ENCODE measurements at places on chromosomes 1 and 21.

- DNase-seq = no peak
Observed at GRCh38 chr1:11298390-11299224, 25.6 kb downstream of the UBIAD1 start.

GRCh38 chr1:86375688-86376087 is 20.4 kb downstream of the ODF2L start:
- no peak for DNase-seq

DNA sequence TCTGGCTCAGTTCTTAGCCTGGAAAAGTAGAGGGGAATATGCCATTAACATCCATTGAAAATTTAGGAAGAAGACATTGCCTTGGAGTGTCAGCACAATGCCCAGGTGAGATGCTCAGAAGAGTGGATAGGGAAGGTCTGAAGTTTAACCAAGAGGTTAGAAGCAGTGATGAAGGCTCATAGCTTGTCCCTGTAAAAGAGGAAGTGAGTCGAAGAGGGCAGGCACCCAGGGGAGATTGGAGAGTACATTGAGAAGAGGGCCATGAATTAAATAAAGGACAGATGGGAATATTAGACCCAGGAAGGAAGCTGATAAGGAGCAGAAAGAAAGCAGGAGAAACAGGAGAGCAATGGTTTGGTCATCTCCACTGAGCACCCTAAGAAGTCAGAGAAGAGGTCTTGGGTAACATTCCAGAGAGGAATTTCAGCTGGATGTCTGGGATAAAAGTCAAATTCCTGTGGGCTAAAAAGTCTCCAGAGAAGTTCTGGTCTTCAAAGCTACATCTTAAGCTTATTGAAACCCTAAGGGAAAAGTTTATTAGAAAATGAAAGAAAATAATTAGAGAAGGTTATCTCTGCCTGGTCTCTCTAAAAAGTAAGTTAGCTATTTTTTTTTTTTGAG is 17.3 kb downstream of the C8B start:
- DNase-seq = no peak

- no peak for DNase-seq
Observed at GRCh38 chr1:91537281-91537986, 36.8 kb downstream of the CDC7 start.

GRCh38 chr1:109091078-109091838 is 694 bp downstream of the TMEM167B start:
- no peak for DNase-seq

DNA sequence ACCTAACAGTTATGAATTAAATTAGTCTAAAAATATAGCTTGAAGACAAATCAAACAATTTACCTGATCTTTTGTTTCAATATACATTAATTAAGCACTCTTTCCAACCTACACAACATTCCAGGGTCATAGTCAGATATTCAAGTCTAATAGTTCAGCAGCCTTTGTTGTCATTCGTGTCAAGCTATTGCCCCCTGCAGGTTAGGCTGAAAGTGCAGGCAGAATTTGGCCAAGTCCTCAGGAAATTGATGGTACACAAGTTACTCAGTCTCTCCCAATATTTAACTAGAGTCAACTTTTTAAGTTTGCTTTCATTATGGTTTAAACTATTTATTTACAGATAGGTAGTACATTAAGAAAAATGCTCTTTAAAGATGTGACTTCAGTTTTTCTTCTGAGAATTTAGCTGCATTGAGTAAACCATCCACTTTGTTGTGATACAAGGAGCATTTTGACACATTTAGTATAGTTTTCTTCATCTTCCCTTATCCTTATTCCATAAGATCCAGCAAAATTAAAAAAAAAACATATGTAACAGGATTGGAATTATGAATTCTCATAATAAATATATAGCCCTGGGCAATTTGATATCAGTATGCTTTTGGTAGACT is 130.3 kb upstream of the DPYD start:
- DNase-seq = peak; percentile 39

DNA sequence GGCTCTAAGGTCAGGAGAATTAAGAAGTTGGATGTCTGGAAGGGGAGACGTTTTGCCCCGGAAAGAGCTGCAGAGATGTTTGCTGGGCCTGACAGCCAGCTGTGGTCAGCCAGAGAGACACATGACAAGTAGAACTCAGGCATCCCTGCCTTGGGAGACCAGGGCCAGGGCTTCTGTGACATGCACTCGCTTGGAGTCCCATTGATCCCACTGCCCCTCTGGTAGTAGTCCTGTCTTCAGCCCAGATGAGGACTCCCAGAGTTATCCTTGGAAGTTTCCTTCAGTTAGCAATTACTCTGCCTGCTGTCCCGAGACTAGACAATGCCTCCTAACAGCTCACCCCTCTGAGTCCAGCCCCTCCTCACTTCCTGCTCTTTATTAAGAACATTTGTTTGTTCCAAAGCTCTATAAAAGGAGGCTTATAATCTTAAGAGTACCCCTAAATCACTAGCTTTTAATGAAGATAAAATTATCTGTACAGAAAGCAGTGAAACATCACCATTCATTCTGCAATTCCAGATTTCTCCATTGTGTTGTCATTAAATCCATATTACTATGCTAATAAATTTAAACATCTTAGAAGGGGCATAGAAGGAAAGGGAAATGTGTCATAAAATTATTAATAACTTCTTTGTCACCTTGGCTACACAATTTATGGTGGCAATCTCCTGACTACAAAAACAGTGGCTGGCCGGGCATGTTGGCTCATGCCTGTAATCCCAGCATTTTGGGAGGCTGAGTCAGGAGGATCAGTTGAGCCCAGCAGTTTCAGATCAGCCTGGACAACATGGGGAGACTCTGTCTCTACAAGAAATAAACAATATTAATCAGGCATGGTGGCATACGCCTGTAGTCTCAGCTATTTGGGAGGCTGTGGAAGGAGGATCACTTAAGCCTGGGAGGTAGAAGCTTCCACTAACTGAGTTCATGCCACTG is 94.2 kb downstream of the KCNK1 start:
- DNase-seq = no peak

DNA sequence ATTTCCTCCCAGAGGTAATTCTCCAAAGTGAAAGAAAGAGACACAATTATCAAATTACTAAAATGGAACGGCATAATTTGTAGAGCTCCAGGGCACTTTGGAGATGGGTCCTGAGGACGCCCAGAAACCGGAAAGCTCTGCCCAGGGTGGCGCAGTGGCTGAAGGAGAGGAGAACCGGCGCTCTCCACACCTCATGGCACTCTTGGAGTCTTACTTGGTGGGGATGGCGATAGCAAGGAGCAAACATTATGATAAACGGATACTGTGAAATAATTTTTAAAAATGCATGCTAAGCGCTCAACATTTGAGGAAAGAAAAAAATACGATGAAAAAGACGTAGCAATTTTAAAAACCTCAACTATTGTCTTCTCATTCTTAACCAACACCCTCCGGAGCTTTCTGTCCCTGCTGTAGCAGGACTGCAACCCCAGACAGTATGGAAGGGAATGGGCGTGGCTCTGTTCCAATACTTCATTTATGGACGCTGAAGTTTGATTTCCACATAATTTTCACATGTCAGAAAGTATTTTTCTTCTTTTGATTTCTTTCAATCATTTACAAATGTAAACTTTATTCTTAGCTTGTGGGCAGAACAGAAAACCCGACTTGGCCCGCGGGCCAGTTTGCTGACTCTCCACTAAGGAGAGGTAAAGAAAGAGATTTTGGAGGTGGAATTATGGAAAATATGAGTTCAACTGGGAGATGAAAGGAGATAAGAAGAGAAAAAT is 1.1 kb downstream of the S100A11 start:
- no peak for DNase-seq

- DNase-seq = no peak
Observed at GRCh38 chr1:222886194-222886854, 71.5 kb downstream of the DISP1 start.

GRCh38 chr1:93814059-93814794 is 64.8 kb downstream of the DNTTIP2 start:
- DNase-seq = peak; percentile 2

- DNase-seq = no peak
Observed at GRCh38 chr1:54795356-54795665, 5.8 kb downstream of the TTC22 start.

GRCh38 chr1:159352436-159352835 is 50.3 kb downstream of the FCER1A start:
- no peak for DNase-seq

DNA sequence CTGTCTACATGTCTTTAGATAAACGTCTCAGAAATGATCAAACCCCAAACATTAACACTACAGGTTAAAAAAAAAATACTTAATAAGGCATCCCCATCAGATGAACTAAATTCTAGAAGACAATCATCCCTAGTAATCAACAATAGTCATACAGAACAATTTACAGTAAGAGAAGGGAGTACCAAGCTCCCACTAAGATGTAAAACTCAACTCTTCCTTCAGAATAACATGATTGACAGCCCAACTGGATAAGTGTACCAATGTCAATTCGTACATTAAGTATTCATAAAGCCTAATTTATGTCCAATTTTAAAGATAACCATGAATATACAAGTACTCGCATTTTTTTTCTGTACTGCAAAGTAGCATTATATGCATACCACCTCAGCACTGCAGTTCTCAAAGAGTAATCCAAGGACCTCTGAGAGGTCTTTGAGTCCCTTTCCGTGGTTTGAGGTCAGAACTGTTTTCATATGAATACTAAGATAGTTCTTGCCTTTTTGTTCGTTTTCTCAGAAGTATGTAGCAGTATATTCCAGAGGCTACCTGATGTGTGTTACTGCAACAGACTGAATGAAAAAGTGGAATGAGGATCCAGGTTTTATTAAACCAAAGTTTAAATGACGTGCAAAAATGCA is 6.6 kb downstream of the SCAF4 start:
- no peak for DNase-seq

DNA sequence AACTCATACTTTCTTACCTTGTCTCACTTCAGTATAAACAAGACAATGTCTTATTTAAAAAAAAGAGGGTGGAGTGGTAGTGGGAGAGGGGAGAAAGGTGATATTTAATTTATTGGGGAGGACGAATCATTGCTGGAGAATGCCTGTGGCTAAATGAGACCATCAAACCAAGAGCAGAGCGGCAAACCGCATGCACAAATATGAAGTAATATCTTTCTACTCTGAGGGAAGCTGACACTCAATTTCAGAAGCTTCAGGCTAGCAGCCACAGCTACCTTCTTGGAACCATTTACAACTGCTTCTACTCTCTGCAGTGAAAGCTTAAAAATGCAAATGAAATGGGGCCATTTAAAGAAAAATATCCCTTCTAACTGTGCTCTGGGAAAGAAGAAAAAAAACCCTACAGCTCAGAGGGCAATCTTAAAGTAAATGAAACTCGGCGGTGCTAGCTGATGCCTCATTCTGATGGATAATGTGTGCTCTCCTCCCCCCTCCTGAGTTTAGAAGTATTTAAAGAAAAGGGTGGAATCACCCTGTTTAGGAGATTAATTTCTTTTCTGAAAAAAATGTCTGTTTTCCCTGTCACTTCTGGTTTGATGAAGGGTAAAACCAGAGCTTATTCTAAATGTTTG is 178.2 kb upstream of the CAMK1G start:
- DNase-seq = no peak

DNA sequence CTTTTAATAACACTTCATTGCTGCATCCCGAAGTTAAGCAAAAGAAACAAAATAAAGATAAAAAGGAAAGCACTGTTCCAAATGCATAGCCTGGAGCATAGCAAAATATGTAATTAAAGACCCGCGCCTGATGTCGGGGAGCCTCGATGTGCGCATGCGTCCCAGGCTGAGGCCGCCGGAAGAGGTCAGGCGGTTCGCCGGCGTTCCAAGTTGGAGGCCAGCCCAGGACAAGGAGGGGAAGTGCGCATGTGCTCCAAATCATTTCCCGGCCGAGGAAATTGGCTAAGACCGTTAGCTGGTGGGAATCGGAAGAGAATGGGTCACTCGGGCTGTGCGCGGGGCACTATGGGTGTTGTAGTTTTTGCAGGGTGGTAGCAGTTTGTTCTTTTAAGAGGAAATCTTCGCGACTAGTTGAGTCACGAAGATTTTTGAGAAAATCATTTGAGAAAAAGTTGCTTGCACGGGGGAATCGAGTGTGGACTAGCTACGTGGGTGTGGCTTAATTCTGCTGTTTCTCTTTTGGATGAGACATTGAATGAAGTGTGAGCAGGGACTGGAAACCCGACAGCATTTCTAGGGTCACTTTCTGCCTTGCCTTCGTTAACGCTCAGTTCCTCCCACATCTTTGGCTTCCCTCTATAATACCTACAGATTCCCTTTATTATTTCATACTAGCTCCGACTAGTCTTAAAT is 31.0 kb upstream of the CD1D start:
- DNase-seq = peak; percentile 37

DNA sequence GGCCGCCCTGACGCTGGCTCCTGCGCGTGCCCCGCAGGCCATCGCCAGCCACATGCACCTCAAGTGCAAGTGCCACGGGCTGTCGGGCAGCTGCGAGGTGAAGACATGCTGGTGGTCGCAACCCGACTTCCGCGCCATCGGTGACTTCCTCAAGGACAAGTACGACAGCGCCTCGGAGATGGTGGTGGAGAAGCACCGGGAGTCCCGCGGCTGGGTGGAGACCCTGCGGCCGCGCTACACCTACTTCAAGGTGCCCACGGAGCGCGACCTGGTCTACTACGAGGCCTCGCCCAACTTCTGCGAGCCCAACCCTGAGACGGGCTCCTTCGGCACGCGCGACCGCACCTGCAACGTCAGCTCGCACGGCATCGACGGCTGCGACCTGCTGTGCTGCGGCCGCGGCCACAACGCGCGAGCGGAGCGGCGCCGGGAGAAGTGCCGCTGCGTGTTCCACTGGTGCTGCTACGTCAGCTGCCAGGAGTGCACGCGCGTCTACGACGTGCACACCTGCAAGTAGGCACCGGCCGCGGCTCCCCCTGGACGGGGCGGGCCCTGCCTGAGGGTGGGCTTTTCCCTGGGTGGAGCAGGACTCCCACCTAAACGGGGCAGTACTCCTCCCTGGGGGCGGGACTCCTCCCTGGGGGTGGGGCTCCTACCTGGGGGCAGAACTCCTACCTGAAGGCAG is 23.4 kb upstream of the ARF1 start:
- no peak for DNase-seq

DNA sequence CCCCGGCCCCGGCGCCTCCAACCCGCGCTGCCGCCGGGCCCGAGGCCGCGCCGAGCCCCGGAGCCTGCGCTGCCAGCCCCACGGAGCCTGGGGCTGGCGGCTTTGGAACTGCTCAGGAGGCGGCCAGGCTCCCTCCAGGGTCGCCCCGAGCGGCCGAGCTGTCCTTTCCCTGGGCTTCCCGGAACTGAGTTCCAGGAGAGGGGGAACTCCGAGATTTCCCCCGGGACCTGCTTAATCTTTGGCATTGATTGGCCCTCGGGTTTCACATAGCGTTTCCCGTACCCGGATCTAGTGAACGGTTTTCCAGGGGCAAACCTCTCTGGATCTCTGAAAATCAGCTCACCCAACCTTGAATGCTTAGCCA is 504 bp downstream of the H6PD start:
- no peak for DNase-seq

- DNase-seq = no peak
Observed at GRCh38 chr1:193486671-193487229, 300.3 kb upstream of the B3GALT2 start.

Measured in stimulated activated CD8-positive, alpha-beta memory T cell treated with anti-CD3 and anti-CD28 coated beads, Interleukin-7, amount 100 ng/mL, for 1 hour (primary cell).